ENCODE measurements at places on chromosomes 16 and 17.
A peak's percentile ranks its signal among the peaks of the same experiment; 100 is the strongest.

GRCh38 chr17:6092182-6092902 lies 22.2 kb downstream of the WSCD1 start:
- DNase-seq: no peak

GRCh38 chr16:30377050-30377811 lies 2.6 kb downstream of the MYL11 start:
- peak; percentile 95 for DNase-seq

DNA sequence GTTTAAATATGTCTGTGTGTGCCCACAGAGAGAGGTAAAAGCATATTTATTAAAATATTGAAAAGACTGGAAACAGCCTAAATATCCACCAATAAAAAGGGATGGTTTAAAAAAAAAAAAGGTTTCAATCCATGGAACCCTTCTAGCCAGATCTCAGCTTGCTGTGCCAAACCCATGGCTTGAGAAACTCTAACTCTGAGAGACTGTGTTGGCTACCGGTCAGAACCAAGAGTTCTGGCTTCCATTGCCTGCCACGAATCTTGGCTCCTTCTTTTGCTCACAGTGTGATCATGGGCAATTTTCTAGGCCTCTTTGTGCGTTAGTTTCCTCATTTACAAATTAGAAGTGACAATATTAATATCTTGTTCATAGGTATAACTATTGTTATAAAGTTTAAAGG lies 201.3 kb upstream of the IRX3 start:
- no peak for DNase-seq

DNA sequence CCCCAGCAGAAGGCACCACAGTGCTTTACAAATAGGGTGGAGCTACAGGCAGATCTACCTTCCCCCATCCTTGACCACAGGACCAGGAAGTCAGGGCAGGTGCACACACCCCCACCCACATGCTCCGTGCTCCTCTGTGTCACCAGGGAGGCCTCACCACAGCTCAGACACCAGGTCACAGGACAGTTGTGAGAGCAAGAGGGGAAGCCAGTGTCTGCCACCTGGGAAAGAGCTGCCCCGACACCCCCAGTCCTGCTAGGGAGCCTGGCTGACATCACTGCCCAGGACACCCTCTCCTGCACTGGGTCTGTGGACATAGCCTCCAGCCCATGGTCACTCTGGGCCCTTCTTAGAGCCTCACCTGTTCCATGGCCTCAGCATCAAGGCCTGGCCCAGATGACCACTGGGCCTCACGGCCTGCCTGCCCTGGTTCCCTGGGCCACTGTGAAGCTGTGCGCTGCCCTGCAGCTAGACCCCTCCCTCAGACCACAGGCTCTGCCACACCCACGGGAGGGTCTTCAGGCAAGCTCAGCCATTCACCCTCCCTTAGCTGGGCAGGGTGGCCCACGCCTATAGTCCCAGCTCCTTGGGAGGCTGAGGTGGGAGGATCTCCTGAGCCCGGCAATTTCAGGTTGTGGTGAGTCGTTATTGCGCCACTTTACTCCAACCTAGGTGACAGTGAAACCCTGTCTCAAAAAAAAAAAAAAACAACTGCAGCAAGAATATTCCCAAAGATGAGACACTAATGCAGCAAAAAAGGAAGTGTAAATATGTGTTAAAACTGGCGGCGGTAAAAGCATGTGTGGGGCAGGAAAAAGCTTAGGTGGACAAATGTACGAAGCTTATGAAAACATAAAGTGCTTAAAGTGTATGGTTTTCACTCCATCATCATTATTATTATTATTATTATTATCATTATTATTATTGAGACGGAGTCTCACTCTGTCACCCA lies 14.2 kb downstream of the POLR3K start:
- no peak for DNase-seq

DNA sequence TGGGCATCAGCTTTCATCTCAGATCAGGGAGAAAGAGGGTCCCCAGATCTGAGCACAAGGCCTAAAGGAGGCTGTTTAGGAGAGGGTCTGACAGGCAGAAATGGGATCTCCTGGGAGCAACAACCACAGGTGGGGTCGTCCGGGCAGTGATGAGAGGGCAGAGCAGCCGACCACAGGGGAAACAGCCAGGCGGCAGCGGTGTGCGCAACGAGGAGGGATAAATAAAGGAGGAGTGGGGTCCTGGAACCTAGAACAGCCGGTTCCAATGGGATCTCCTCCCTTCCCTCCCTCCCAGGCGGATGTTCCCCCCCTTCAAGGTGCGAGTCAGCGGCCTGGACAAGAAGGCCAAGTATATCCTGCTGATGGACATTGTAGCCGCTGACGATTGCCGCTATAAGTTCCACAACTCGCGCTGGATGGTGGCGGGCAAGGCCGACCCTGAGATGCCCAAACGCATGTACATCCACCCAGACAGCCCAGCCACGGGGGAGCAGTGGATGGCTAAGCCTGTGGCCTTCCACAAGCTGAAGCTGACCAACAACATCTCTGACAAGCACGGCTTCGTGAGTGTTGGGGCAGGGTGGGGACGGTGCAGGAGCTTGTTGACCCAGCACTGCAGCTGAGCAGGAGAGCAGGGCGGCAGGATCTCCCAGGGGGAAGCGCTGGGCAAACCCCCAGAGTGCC lies 1.9 kb downstream of the TBX2 start:
- DNase-seq: no peak

DNA sequence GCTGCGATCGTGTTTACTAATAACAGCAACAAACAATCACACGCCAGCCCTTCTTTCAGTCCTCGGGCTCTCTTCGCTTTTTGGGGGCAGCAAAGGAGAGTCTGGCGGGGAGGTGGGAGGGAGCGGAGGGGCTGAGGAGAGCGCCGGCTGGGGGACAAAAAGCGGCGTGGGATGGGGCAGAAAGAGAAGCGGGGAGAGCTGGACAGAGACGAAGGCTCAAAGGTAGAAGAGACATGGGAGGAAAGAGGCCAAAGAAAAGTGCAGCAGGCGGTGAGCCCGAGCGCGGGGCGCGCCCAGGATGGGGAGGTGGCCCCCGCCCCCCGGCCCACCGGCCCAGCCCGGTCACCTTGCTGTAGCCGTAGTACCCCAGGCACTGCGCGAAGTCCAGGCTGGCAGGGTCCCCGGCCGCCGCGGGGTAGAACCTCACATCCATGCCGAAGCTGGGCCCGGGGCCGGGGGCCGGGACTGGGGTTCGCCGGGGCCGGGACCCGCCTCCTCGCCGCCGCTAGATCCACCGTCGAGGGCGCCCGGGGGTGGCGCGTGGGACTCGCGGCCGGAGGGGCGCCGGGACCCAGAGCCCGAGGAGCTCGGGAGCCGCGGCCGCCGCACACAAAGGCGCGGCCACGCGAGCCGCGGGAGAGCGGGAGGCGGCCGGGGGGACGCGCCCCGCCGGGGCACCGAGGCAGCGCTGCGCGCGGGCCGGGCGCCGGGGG lies 496 bp downstream of the TOX3 start:
- DNase-seq: no peak

- DNase-seq: no peak
These were observed 19.7 kb downstream of the CYB5B start for GRCh38 chr16:69443927-69444631.

DNA sequence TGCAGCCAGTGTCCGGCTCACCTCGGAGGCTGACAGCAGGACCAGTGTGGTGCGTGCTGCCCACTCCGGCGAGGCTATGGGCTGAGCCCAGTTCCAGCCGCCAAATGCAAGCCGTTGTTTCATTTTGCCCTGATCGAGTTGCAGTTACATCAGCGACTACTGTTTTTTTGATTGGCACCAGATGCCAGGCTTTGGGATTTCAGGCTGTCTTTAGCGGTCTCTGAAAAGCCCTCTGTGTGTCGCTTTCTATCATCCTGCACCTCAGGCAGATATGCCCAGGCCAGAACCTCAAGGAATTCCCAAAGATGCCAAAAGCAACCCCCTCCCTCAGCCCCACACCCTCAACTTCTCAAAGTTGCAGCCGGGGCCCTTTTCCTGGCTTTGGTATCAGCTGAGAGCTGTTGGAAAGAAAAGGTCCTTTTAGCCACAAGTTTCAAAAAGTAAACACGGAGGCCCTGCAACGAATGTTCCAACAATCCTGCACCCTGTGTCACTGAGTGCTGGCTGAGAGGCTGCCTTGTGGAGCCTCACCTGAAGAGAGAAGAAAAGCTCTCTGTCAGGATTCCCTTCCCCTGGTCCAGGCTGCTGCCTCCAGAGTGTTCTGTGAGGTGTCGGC lies 58.9 kb downstream of the WWP2 start:
- DNase-seq: no peak

DNA sequence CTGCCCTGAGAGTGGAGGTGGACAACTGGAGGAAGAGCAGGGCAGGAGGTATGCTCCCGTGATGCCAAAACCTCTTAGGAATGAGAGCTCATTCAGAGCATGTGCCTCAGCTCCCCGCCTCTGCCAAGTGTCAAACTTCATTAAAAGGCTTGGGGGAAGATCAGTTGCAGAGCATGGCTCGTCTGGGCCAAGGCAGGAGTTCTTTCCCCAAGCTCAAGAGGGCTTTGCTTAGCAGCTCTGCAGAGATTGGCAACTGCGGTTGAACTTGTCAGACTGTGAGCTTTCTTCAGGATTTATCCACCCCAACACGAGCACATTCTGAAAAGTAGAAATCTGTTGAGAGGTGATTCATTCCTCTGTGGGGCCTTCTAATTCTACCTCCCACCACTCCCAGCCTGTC lies 248.1 kb downstream of the HS3ST3A1 start:
- no peak for DNase-seq

DNA sequence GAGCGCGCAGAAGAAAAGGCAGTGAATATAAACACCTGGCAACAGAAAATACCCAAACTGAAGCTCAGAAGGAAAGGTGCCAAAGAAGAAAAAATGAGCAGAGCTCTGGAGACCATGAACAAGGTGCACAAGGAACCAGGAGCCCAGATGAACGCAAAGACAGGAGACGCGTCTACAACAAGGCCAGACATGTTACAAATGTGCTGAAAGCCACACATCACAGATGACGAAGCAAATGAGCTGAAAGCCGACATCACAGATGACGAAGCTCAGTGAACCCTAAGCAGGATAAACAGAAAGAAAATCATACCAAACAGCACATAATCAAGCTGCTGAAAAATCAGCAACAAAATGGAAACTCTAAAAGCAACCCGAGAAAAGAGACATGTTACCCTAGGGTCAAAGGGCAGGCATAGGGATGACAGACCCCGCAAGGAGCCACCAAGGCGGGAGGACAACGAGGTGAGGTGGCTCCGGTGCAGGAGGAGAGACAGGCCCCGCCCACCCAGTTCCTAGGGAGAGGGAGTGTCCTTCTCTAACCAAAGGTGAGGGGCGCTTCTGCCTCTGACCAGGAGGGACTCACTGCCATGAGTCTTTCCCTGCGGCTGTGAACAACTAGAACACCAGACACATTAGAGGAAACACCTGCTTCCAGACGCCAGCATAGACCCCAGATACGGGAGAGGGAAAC lies 39.1 kb downstream of the CCDC57 start:
- no peak for DNase-seq

DNA sequence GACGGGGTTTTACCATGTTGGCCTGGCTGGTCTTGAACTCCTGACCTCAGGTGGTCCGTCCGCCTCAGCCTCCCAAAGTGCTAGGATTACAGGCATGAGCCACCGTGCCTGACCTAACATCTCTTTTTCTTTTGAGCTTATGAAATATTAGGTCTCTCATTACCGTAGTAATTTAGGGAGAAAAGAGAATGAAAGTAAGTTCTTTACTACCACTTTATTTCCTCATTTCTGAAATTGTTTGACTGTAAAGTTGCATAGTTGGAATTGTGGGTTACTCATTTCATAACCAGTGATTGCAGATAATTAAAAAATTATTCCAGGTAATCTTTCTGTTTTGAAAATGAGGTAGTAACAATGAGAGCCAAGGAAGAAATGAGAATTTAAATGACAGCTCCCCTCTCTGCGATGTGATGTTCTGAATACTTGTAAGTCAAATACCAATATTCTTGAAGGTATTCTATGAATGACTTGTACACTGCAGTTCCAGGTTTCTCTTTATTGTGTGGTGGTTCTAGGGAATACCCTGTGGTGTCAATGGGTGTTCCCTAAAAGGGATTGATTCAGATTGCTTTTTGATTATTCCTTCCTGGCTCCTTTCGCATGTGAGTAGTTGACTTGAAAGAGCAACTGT lies 28.3 kb downstream of the MAP2K4 start:
- DNase-seq: no peak

DNA sequence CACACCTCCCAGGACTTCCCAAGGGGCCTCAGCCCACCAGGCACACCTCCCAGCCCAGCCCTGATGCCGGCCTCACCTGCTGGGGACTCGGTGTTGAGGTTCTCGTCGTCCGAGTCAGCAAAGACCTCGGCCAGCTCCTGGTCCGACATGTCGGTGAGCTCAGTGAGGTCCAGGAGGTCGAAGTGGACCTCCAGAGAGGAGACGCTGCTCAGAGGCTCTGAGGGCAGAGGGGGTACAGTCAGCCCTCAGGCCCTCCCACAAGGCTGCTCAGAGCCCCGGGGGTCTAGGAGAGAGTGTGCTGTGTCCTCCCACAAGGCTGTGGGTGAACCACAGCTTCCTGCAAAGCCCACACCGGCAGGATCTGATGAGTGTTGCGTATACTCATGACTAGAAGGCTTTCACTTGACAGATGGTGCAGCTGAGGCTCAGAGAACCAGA lies 10.5 kb downstream of the DBNDD1 start:
- no peak for DNase-seq

DNA sequence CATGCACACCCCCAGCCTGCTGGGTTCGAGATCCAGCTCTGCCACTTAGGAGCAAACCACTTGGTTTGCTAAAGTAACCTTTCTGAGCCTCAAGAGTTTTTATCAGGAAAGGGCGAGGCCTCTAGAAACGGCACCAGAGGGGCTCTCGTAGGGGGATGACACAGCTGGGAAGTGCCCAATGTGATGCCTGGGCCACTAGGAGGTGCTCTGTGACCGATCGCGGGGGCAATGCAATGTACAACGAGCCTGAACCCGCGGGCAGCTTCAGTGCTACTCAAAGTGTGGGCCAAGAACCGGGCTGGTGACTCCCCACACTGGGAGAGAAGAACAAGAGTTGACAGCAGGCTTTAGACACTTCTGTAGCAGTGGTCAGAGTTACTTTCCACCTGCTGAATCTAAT lies 9.4 kb downstream of the C16orf89 start:
- no peak for DNase-seq

- peak; percentile 89 for DNase-seq
These were observed 344 bp downstream of the PSME3IP1 start for GRCh38 chr16:57185446-57185944.

DNA sequence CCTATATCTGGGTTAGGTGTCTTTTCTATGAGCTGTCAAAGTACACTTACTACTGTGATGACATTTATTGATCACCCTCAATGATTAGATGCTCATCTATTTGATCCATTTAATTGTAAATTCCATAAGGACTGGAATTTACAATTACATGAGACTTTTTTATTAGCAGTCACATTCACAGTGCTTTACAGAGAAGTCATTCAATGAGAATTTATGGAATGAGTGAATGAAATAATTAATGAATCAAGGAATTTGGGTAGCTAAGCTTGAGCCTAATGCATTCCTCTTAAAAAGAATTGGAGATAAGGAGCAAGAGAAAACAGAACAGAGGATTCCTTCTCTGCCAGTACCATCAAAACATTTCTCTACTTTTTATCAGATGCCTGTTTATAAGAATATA lies 1437.5 kb upstream of the CDH8 start:
- DNase-seq: no peak

All from vagina (tissue), 2 donors.